ENCODE measurements at places on chromosomes 16 and 17. TPM values are rescaled to one million over a fixed set of nuclear protein-coding genes. Genes with fewer than 3 reads are reported as not detected.

DNA sequence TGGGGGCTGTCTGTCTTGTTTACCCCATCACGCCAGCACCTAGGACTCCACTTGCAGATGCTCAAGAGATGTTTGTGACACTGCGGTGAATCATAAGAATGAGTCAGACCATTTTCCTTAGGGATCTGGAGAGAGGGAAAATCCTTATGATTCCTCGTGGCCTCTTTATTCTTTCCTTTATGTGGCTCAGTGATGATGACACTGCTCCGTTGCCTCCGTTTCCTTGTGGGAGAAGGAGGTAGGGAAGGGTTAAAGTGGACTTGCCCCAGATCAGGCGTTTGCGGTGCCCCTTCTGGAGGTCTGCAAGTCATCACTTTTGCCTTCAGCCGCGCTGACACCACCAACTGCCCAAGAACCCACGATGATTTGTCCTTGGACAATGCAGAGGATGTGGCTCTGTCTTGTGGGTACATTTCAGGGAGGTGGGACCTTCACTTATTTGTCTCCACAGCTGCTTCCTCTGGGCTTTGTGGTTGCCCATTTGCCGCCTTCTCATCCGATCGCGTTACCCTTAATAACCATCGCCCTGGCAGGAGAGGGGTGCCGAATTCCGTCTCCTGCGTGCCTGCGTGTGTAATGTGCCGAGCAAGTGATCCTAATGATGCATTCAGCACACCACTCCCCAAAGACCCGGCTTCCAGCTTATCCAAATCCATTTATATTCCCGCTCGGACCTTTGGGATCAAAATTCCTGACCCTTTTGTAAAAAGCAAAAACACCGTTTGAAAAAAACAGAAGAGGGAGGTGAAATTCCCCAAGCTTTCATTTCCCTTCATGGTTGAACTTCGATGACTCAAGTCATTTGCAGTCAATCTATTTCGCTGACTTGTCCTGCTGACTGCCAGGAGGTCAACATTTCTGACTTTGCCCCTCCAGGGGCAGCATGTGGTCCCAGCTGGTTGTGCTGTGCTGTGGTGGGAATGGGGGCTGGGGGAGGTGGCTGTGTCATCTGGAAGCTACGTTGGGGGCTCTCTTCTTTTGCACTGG is 87.2 kb upstream of the IRX3 start:
- DNase-seq, result no peak

NQO1 gene
- 75.9 TPM for total RNA-seq

DNA sequence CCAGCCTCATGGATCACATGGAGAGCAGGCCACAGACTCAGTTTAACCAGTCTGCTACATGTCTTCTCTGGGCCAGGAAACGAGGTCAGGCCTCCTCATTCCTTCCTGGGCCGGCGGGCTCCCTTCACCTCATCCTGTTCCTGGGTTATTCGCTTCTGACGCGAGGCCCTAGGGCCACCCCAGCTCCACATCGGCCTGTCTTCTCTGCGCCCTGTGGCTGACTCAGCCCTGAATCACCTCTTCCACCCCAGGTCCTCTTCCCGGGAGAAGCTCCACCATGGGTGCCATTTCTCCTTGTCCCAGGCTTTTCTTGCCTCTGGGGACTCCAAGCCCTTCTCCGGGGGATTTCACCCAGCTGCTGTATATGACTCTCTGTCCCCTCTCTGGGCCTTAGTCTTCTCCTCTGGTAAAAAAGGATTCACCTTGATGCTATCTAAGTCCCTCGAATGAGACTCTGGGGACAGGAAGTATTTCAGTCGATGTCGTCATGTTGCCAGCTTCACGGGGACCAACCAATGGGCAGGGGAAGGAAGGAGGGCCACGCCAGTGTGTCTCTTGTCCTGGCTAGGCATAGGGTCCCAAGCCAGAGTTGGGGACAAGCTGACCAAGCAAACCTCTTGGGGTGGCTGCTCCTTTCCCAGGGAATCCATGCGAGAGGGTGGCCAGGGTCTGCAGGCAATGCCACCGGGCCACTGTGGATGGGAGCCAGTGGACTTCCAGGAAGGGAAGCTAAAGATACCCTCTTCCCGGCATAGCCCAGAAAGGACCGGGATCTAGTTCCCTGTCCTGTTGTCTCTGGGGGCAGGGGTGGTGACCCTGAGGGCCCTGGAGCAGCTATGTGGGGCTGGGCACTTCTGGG is 58.7 kb downstream of the SOCS3 start:
- DNase-seq, result no peak

IFI35 gene
- 3.3 TPM for total RNA-seq

EME1 gene
- total RNA-seq, result 5.9 TPM

DNA sequence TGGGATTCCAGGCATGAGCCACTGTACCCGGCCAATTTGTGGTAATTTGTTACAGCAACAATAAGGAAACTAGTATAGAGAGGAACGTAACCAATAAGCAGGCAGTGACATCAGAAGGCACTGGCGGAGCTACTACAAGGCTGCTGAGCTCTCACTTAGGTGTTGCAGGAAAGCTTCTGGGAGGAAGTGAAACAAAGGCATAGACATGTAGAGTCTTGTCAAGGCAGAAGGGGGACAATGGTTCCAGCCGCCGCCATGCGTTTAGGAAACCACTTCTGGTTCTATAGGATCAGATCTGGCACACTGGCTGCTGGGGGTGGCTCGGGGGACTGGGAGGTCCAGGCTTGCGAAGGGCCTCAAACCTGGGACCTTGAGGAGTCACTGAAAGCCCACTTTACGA is 9.4 kb upstream of the CPSF4L start:
- DNase-seq, result no peak

DNA sequence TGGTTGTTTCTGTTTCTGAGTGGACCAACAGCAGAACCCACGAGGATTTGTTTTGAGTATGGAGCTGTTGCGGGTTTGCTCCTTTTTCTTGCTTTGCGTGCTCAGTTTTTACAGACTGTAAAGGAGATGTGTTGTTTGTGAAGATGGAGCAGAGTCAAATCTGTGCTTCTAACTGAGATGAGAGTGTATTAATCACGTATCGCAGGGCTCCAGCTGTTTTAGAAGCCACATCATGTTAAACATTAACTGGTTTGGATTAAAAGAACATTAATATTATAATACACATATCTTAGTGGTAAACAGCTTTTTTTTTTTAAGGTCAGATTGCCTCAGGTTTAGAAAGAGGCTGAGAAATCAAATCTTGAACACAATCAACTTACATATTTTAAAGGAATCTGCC is 69.4 kb downstream of the YPEL2 start:
- DNase-seq, result no peak

HOXB5 gene
- not detected for total RNA-seq

DNA sequence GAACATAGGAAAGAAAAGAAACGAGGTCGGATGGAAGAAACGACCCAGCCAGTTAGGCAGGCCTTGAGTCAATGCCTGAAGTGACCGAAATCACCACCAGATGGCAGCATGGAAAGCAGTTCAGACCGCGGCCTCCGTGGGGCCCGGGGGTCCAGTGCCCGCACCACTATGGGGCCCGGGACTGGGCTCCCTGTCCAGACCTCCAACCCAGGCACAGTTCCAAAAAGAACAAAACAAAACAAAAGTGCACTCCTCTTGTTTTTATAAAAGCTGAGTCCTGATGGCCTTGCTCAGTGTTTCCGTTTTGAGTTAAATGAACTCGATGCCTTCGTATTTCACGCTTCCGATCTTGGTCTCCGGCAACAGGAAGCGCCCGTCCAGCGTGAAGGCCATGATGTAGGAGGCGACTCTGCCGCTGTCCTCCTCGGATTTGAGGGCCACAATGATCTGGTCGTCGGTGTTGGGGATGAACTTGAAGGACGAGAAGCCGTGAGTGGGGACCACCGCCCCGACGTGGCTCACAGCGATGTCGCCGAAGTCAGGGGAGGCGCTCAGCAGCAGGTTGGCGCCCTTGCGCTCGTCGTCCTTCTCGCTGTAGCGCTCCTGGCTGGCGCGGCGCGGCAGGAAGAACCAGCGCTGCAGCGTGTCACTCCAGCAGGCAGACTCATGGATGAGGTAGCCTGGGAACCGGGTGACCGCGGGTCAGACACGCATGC is 13.7 kb upstream of the LGALS3BP start:
- peak; percentile 90 for DNase-seq

RGS9 gene
- 12.8 TPM for total RNA-seq

DNA sequence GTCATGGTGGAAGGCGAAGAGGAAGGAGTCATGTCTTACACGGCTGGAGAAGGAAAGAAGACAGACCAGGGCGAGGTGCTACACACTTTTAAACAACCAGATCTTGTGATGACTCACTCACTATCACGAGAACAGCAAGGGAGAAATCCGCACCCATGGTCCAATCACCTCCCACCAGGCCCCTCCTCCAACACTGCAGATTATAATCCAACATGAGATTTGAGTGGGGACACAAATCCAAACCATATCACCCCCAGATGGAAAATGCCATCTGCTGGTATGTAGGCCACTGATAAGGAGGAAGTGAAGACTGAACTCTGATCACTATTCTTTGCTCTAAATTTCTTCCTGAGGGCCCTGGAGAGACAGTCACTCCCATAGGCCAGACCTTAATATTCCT is 7.5 kb upstream of the ITGAX start:
- DNase-seq, result no peak

TMEM92 gene
- total RNA-seq, result 7.3 TPM

- DNase-seq, result peak; percentile 46
Observed at GRCh38 chr16:65235339-65236177, 113.7 kb upstream of the CDH11 start.

CDRT15 gene
- total RNA-seq, result not detected

DNA sequence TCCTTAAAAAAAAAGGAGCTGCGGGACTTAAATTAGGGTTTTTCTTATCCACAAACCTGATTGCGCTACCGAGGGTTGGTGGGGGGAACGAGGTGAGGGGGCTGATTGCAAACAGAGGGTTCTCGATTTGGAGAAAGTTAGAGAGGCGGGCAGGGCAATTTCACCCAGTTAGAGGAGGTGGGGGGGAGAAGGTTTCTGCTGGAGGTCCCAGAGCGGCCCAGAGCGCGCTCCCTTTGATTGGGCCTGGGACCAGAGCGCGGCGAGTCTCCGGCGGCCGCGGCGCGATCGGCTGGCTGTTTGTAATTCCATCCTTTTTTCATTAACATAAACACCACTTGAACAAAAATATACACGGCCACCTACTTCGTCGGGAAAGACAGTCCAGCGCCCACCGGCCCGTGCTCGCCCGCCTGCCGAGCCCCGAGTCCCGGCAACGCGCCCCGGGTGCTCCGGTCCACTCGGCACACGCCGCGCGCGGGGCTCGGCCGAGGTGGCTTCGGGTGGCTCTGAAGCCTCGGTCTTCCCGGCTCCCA is 13.3 kb upstream of the FOXF1 start:
- DNase-seq, result peak; percentile 41

SLC9A5 gene
- 5.4 TPM for total RNA-seq

DNA sequence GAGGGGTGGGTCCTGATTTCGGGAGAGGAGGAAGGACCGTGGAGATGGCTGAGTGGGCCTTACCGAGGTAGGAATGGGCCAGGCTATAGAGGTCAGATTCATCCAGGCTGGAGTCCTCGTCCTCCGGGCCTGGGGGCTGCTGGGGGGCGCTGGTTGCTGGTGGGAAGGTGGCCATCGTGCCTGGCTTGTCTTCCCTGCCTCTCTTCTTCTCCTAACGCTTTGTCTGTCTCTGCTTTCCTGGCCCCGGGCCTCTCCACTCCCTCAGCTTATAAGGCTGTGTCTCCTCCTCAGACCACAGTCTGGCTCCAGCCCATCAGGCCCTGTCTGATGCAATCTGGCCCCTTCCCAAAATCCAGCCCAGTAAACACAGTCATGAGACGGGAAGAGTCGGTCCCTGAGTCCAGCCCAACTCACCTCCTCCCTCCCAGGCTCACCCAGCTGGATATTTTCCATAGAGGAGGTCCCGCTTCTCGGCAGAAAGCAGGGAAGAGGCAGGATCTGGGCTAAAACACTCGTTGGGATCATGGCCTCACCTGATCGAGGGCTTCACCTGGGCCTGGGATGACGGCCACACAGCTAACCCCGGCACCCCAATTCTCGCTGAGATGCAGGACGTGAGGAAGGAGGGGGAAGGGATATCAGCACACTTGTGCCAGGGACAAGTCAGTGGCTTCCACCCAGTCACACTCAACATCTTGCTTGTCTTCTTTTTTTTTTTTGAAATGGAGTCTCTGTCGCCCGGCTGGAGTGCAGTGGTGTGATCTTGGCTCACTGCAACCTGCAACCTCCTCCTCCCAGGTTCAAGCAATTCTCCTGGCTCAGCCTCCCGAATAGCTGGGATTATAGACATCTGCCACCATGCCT is at the start of gene NUPR1:
NUPR1 (minus strand) TSS at position 242 of the 864 bp plus-strand sequence; CDS start at position 175, 67 bp downstream.
- DNase-seq, result no peak

DNA sequence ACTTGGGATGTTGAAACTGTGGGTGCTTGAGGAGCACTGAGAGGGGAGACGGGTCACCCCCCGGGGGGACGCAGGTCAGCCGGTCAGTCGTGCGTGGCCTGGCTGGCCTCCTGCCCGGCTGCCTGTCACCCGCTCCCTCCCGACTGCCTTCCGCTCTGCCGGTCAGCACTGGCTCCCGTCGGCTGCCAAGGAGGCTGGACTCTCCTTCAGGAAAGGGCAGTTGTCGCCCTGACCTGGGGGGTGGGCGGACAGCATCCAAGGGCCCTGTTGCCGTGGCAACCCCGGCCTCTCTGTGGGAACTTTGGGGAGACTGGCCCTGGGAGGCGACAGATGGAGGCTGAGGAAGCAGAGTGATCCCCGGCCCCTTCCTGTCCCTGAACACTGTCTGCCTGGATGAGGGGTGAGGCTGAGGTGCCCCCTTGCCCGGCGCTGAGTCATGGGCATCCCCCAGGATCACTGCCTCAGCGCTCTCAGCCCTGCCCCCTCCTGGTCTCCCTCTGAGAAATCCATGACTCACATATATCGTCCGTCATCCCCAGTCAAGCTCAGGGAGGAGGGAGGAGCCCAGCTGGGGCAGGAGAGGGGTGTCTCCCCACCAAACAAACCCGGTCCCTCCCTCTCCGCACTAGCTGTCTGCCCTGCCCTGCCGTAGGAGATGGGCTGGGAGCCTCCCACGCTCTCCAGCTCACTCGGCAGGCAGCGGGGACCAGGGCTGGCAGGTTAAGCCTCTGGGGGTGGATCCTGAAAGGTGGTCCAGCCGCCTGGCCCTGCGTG is at the start of gene ADGRG1:
ADGRG1 (plus strand) TSS at position 623 of the 774 bp plus-strand sequence. CDS start 21,658 bp downstream, outside the sequence.
- DNase-seq, result peak; percentile 77

DNA sequence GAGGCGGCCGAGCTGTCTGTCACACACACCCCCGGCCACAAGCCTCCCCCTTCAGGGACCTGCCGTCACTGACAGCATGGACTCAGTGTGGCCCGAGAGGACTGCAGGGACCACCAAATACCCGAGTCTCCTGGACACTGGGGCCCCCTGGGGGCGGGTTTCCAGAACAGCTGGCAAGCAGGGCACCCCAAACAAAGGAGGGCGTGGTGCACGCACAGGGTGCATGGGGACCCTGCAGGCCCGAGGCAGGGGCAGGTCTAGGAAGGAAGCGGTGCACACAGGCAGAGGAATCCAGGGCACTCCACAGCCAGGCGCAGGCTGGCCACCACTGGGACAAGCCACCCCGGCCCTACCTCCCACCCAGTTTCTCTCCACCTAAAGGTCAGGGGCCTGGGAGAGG is 28.7 kb upstream of the ENPP7 start:
- DNase-seq, result peak; percentile 62

DNA sequence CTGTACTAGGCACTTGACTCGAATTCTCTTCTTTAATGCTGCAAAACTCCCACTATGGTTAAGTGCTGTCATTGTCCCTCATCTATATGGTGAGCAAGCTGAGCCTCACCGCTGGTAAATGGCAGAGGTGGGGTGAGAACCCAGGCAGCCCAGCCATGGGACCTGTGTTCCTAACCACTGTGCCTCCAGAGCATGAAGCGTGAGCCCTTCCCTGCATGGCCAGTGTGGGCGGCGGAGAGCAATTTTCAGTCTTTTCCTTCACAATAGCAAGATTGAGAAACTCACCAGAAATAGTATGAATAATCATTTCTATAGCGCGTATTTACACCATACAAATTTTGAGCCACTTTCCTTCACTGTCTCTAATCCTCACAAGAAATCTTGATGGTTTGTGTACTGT is 9.2 kb downstream of the BFAR start:
- peak; percentile 47 for DNase-seq

- DNase-seq, result peak; percentile 67
Observed at GRCh38 chr16:22300427-22301071, 3.3 kb downstream of the POLR3E start.
